Left ventricle myocardium inferior (tissue), 1 donor: ENCODE measurements at places on chromosomes 6 and 20. TPM values are rescaled to one million over a fixed set of nuclear protein-coding genes. Genes with fewer than 3 reads are reported as not detected.

GRCh38 chr6:3031857-3032640 lies 32.4 kb downstream of the NQO2 start:
- no peak for DNase-seq

- DNase-seq, result no peak
Observed at GRCh38 chr6:111845441-111845871, 27.8 kb downstream of the FYN start.

The SYNDIG1 gene
- 21.4 TPM for total RNA-seq

DNA sequence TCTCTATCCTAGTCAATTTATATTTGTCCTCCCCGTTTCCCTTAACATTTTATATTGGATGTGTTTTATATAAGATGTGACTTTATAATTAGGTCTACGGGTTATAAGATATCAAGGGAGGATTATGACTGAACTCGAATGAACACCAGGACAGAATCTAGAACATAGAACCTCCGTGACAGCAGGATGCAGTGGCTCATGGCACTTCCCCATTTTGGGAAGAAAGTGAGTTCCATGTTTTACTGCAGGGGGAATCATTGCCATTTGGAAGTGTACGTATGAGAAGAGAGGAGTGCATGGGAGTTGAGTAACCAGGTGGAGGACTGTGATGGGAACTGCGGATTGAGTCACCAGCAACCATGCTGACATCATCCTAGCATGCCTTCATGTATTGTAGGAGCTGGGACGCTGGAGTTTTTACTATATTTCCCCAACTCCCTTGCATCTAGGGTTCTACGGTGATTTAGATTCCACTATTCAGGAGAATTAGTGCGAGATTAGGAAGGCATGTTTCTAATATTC lies 56.1 kb upstream of the FOXC1 start:
- DNase-seq, result no peak

DNA sequence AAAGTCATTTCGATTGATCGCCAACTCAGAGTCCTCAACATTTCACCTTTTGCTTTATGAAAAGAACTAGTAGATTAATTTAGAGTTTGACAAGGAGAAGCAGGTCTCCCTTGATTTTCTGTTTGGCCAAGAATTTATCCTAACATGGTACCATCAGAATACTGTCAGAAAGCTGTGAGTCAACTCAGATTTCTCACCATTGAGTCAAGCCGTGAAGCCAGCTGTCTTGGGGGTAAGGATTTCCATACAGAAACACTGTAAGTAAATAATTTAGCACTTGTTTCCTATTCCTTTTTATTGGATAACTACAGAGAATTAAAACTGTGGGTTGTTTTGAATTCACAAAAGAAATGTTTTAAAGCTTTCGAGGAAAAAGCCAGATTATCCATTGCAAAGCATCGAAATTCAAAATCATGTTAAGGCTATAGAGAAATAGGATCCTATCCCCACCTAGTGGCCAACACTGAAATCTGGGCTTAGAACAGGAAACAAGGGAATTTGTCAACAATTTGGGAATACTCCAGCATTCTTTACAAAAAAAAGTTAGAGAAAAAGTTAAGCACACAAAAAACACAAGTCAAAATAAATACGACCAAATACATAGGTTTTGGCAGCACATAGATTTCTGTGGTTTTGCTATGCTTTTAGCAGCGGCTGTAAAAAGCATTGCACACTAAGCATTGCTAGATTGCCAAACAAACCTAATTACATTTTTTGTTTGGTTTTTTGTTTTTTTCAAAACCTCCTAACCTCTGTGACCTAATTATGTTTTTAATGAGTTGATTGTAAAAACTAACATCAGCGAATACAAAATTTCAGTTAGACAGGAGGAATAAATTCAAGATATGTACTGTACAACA lies 44.2 kb downstream of the COL11A2 start:
- DNase-seq, result no peak

The WASF1 gene
- total RNA-seq, result 0.80 TPM

- DNase-seq, result no peak
Observed at GRCh38 chr6:33854572-33855030, 50.8 kb upstream of the MLN start.

GRCh38 chr6:109339906-109340678 lies 42.2 kb downstream of the CD164 start:
- no peak for DNase-seq

DNA sequence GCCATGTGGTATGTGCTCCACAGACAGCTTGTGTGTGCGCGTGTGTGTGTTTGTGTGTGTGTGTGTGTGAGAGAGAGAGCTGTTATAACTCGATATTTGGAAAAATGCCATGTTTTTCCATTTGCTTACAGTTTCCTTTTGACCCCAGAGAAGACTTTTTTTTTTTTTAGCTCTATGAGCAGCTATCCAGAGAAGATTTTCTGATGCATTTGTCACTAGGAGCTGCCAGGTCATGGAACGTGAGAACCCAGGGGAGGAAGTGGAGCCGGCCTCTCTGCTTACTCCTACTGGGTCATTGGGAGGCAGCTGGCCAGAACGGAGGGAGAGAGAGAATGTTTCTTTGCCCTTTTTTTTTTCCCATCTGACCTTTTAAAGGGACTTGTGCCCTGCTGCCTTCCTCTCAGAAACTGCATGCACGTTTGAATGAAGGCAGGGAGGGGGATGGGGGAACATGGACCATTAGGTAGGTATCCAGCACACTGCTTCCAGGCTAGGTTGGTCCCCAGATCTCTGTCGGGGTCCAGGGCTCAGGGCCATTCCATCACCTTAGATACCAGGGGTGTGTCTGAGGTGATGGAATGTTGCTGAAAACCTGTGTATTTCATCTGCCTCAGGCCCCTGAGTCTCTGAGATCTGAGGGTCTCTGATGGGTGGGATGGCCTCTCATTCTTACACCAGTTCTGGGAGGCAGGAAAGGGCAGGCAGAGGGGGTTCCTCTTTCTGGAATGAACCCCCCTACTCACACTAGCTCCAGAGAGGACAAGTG lies 11.2 kb upstream of the MRPS18A start:
- DNase-seq, result peak; percentile 69

The CGAS gene
- 0.96 TPM for total RNA-seq
